Type B pancreatic cell (in vitro differentiated cells): ENCODE measurements at places on chromosomes 2 and 18. TPM values are rescaled to one million over a fixed set of nuclear protein-coding genes. Genes with fewer than 3 reads are reported as not detected.
A peak's percentile ranks its signal among the peaks of the same experiment; 100 is the strongest.

GRCh38 chr2:217740756-217741155 lies 262.0 kb downstream of the TNS1 start:
- no peaks in the 10 kb centered on the region for H3K36me3 ChIP-seq
- H3K27ac ChIP-seq = no peak overlapping the region
- peaks cover 21% of the 10 kb centered on the region for H3K4me1 ChIP-seq
- H3K27me3 ChIP-seq = peaks cover 7% of the 10 kb centered on the region
- peak; percentile 49 for DNase-seq
- no peak overlapping the region for H3K4me3 ChIP-seq

DNA sequence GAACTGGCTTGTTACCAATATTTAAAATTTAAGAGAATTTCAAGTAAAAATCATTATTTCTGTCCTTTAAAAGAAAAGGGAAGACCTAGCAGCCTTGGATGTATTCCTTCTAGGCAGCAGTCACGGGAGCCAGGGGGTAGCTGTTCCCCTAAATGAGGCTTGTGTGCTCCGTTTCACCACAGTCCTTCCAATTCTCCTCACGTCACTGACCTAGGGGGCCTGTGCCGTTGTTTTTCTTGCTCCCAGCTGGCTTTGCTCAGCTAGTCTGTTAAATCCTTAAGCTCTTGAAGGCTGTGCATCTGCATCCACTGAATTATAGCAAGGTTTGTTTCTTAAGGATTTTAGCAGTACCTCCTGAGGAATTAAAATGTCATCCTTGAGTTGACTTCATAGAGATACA lies 9.9 kb downstream of the KLHL23 start:
- no peak overlapping the region for H3K4me3 ChIP-seq
- no peak overlapping the region for H3K27ac ChIP-seq
- H3K27me3 ChIP-seq = no peaks in the 10 kb centered on the region
- H3K36me3 ChIP-seq = peaks cover 49% of the 10 kb centered on the region
- H3K4me1 ChIP-seq = peaks cover 15% of the 10 kb centered on the region

Gene SLC19A3
- 6.4 and 20.5 TPM in 2 replicates for total RNA-seq

DNA sequence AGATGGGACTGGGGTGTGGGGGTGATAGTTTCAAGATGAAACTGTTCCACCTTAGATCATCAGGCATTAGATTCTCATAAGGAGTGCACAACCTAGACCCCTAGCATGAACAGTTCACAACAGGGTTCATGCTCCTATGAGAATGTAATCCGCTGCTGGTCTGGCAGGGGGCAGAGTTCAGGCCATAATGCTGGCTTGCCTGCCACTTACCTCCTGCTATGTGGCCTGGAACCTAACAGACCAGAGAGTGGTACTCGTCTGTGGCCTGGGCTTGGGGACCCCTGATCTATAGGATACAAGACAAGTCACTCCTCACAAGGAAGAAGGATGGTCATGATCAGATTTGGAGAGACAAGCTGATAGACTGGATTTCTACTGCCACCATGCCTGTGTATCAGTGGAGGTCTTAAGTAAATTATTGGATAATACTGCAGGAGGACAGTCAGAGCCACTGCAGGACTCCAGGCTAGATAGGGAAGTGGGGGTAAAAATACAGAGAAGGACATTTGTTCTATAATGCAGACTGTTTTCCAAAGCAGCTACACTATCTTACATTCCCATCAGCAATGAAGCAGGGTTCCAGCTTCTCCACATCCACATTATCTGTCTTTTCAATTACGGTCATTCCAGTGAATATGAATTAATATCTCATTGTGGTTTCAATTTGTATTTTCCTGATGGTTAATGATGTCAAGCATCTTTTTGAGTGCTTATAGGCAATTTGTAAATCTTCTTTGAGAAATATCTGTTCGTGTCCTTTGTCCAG lies 28.8 kb upstream of the APOB start:
- DNase-seq = no peak
- no peak overlapping the region for H3K27ac ChIP-seq
- H3K4me1 ChIP-seq = no peaks in the 10 kb centered on the region
- no peak overlapping the region for H3K4me3 ChIP-seq
- no peaks in the 10 kb centered on the region for H3K36me3 ChIP-seq
- H3K27me3 ChIP-seq = peaks cover 12% of the 10 kb centered on the region

GRCh38 chr2:230778350-230779063 lies 65.9 kb downstream of the CAB39 start:
- H3K4me1 ChIP-seq = peaks cover 18% of the 10 kb centered on the region
- no peak for DNase-seq
- peak overlapping the region; percentile 55 for H3K27ac ChIP-seq
- peaks cover 34% of the 10 kb centered on the region for H3K36me3 ChIP-seq
- H3K4me3 ChIP-seq = no peak overlapping the region

Gene MC5R
- not detected in 2 replicates for total RNA-seq

GRCh38 chr2:178221556-178221955 lies 27.2 kb downstream of the OSBPL6 start:
- H3K36me3 ChIP-seq = no peaks in the 10 kb centered on the region
- H3K27ac ChIP-seq = no peak overlapping the region
- no peaks in the 10 kb centered on the region for H3K27me3 ChIP-seq
- peaks cover 9% of the 10 kb centered on the region for H3K4me1 ChIP-seq

- no peak overlapping the region for H3K27ac ChIP-seq
- no peaks in the 10 kb centered on the region for H3K27me3 ChIP-seq
- peaks cover 28% of the 10 kb centered on the region for H3K4me1 ChIP-seq
These were observed 145.4 kb downstream of the TCF4 start for GRCh38 chr18:55442561-55442960.

- H3K27ac ChIP-seq = no peak overlapping the region
- DNase-seq = no peak
- no peak overlapping the region for H3K4me3 ChIP-seq
These were observed 222.9 kb downstream of the ZBTB7C start for GRCh38 chr18:48186131-48186766.

Gene FAM228B
- 14.4 and 20.4 TPM in 2 replicates for total RNA-seq

Gene OSR1
- 9.5 and 55.7 TPM in 2 replicates for total RNA-seq

- no peaks in the 10 kb centered on the region for H3K27me3 ChIP-seq
- DNase-seq = no peak
- no peaks in the 10 kb centered on the region for H3K36me3 ChIP-seq
- no peak overlapping the region for H3K4me3 ChIP-seq
- peak overlapping the region; percentile 12 for H3K27ac ChIP-seq
These were observed 6.8 kb downstream of the TFPI start for GRCh38 chr2:187547353-187547979.

GRCh38 chr2:203798296-203799087 lies 69.1 kb upstream of the CTLA4 start:
- H3K27ac ChIP-seq = no peak overlapping the region
- no peak overlapping the region for H3K4me3 ChIP-seq
- DNase-seq = no peak
- H3K27me3 ChIP-seq = no peaks in the 10 kb centered on the region
- no peaks in the 10 kb centered on the region for H3K4me1 ChIP-seq
- no peaks in the 10 kb centered on the region for H3K36me3 ChIP-seq

DNA sequence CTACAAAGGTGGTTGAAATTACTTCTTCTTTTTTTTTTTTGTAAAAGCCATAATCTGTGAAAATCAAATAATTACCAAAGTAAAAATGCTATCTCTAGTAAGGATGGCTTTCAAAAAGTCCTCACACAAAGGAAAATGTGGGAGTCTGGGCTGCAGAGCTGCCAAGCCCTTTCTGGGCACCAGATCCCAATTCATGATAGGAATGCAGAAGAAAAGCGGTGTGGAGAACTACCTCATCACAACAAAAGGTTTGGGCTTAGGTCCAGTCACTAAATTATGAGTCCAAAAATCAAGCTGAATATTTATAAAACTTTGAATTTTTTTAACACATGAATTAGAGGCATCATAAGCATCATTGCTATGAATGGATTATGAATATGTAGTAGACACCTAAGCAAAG lies 30.8 kb upstream of the EPHA4 start:
- H3K27me3 ChIP-seq = peaks cover 4% of the 10 kb centered on the region
- H3K27ac ChIP-seq = no peak overlapping the region
- no peak for DNase-seq

GRCh38 chr2:140841141-140841540 lies 1289.7 kb downstream of the LRP1B start:
- no peak overlapping the region for H3K27ac ChIP-seq
- H3K4me1 ChIP-seq = no peaks in the 10 kb centered on the region
- DNase-seq = no peak
- peaks cover 3% of the 10 kb centered on the region for H3K36me3 ChIP-seq

DNA sequence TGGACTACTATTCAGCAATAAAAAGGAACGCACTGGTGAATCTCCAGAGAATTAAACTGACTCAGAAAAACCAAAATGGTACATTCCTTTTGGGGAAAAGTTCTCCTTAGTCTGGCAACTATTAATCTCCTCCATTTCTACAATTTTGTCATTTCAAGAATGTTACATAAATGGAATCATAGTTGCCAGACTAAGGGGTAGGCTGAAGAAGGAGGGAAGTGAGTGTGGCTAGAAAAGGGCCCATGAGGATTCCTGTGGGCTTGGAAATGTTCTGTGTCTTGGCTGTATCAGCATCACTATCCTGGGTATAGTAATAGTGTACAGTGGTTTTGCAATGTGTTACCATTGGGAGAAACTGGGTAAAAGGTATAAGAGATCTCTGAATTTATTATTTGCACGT lies 72.4 kb downstream of the ZAP70 start:
- H3K27me3 ChIP-seq = no peaks in the 10 kb centered on the region
- no peak overlapping the region for H3K4me3 ChIP-seq

- no peak overlapping the region for H3K27ac ChIP-seq
- H3K4me3 ChIP-seq = no peak overlapping the region
- H3K27me3 ChIP-seq = no peaks in the 10 kb centered on the region
- H3K4me1 ChIP-seq = no peaks in the 10 kb centered on the region
- H3K36me3 ChIP-seq = no peaks in the 10 kb centered on the region
These were observed 663.7 kb upstream of the LRATD1 start for GRCh38 chr2:13968811-13969210.

- H3K27ac ChIP-seq = peak overlapping the region; percentile 95
- peaks cover 27% of the 10 kb centered on the region for H3K4me1 ChIP-seq
- peak overlapping the region; percentile 99 for H3K4me3 ChIP-seq
- H3K27me3 ChIP-seq = peaks cover 23% of the 10 kb centered on the region
- DNase-seq = no peak
These were observed 1.2 kb downstream of the BCL11A start for GRCh38 chr2:60552078-60552850.

Gene GALNT13
- total RNA-seq = 5.9 and 11.2 TPM in 2 replicates

DNA sequence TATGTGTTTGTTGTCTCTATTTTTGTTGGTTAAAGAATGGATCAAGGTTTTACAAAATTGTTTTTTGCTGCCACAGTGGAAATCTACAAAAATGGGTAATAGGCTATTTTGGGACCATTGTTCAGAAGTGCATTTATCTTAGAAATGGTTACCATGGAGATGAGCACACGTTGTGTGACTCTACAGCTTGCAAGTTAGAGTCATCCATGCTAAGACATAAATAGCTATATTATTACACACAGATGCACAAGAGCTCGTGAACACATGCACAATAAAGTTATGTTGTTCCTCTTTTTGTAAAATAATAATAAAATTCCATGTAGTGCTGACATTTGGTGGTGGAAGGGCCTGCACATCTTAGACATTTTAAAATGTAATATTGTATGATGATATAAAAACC lies 15.5 kb upstream of the DUSP19 start:
- H3K36me3 ChIP-seq = no peaks in the 10 kb centered on the region
- DNase-seq = no peak
- H3K4me3 ChIP-seq = no peak overlapping the region
- no peak overlapping the region for H3K27ac ChIP-seq
- no peaks in the 10 kb centered on the region for H3K27me3 ChIP-seq

DNA sequence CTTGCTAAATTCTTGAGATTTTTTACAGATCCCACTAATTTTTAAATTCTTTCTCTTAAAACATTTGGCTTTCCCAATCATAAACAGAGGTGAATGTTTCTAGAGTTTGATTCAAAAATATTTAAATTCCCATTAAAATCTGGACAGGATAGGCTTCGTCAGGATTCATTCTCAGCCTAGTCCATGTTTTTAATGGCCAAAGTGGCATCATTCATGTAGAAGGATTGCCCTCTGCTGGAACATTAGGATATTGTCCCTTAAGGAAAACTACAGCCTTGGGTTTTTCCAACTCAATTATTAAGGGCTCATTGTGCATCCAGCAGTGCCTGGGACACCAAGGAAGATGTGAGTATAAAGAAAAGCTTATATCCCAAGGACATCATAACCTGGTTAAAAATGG lies 71.7 kb downstream of the TPGS2 start:
- H3K4me3 ChIP-seq = no peak overlapping the region
- no peaks in the 10 kb centered on the region for H3K4me1 ChIP-seq
- H3K27me3 ChIP-seq = no peaks in the 10 kb centered on the region
- DNase-seq = no peak

Gene C1GALT1C1L
- total RNA-seq = 0.24 TPM in 1 of 2 replicates, not detected in the other

DNA sequence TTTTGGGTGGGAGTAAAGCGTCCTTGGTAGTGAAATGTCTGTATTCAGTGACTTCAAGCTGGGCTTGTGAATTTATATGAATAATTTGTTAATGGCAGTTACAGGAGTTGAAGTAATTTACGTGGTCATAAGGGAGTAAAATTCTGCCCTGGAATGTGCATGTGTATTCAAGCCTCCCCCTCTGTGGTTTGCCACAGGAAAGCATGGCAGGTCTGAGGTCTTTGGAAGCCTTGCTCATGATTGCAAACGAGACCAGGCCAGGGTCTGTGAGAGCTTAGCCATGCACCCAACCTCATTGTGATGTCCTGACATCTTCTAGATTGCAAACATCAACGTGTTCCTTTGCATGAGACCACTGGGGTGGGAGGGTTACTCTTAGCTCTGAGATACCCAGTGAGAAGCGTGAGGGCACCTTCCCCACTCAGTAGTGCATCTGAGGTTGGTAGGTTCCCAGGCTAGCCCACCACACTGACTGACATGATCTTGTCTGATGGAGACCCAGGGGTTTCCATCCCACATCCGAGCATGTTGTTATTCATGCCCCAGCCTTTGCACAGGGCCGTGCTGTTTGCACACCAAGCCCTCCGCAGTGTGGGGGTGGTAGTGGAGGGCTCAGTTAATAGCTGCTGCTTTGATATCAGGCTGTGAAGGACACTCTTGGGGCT lies 216.5 kb downstream of the KLHL29 start:
- peak overlapping the region; percentile 6 for H3K27ac ChIP-seq
- no peak for DNase-seq
- no peaks in the 10 kb centered on the region for H3K27me3 ChIP-seq
- H3K4me1 ChIP-seq = peaks cover 23% of the 10 kb centered on the region
